Progenitor cell of endocrine pancreas (in vitro differentiated cells): ENCODE measurements at places on chromosomes 3 and 15. TPM values are rescaled to one million over a fixed set of nuclear protein-coding genes. Genes with fewer than 3 reads are reported as not detected.

GRM7 gene
- total RNA-seq, result 0.29 and 0.34 TPM in 2 replicates

A4GNT gene
- total RNA-seq, result 3.1 and 3.4 TPM in 2 replicates

C2CD4B gene
- 0.53 and 0.69 TPM in 2 replicates for total RNA-seq

IL5RA gene
- 0.11 TPM in 1 of 2 replicates, not detected in the other for total RNA-seq

CHCHD4 gene
- 10.8 and 12.7 TPM in 2 replicates for total RNA-seq

PBRM1 gene
- 128 and 131 TPM in 2 replicates for total RNA-seq
